AML-193 (cell line): ENCODE measurements at places on chromosomes 12 and 14.
A peak's percentile ranks its signal among the peaks of the same experiment; 100 is the strongest.

DNA sequence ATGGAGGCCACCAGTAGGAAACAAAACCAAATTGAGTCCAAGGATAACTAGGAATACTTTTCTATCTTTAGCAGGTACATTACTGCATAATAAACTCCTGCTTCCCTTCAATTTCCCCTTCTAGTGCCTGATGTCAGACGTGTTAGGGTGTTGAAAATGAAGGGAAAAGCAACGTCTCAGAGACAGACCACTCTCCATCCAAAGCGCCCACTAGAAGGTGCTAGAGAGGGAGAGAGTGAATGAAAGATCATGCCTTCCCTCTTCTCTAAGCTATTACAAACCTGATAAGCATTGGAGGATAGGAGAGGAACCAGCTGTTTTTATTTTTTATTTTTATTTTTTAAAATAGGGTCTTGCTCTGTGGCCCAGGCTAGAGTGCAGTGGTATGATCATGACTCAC, 64.1 kb downstream of the ZNF641 start:
- peak; percentile 11 for DNase-seq

- DNase-seq, result no peak
Measured at GRCh38 chr12:114682106-114682784, 1.7 kb downstream of the TBX3 start.

GRCh38 chr12:50101663-50102062, 2.1 kb upstream of the GPD1 start:
- DNase-seq, result peak; percentile 5

- DNase-seq, result no peak
Measured at GRCh38 chr14:84084056-84084630, 1445.8 kb upstream of the FLRT2 start.

DNA sequence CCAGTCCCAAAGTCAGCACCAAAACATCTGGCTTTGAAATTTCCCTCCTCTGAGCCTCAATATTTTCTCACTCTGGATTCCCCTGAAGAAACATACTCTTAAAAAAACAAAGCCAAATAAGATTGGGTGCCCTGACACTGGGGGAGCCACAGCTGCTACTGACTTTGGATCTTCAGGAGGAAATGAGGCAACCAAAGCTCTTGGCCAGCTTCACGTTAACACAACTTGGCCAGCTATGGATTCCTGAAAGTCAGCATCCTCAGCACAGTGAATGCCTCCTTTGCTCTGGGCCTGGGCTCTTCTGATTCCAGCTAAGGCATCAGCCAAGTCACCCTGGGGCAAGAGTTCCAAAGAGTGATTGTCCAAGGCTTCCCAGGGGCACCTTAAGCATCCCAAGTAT, 254.8 kb downstream of the ANO2 start:
- no peak for DNase-seq

DNA sequence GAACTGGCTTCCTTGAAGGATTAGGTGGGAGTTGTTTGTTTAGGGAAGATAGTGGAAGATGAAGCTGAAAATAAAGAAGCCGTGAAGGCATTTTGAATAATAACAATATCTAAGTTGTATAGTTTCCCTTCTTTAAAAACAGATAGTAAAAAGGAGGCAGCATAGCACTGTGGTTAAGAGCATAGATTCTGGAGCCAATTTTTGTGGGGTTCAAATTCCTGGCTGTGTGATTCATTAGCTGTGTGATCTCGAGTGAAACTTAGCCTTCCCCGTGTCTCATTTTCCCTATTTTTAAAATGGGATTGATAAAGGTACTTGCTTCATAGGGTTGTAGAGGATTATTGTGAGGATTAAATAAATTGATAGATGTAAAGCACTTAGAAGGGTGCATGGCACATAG, 104.5 kb downstream of the MYRFL start:
- no peak for DNase-seq

DNA sequence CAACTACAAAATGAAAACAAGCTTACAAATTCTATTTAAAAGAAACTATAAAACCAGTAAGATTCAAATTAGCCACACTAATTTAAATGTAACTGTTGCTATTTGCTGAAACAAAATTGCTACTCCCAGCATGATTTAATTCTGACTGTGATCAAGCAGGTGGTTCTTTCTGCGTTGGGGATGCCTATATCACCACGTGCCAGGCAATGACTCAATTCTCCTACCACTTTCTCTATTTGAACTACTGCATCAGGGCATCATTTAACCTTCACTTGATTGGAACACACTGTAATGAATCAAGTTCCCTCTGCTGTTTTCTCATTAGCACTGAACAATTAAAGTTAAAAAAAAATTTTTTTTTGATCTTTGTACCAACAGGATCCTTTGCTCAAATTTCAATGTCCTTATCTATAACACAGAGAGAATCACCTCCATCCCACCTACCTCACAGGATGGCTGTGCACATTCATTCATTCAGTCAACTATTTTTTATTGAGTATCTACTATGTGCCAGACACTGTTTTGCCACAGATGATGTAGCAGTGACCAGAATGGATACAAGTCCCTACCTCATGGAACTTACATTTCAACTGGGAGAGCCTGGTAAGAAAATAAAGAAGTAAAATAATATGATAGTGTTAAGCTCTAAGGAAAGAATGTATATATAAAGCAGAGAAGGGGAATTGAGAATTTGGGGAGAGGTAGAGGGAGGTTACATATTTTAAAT, 8.0 kb upstream of the ACTN1 start:
- DNase-seq, result no peak

DNA sequence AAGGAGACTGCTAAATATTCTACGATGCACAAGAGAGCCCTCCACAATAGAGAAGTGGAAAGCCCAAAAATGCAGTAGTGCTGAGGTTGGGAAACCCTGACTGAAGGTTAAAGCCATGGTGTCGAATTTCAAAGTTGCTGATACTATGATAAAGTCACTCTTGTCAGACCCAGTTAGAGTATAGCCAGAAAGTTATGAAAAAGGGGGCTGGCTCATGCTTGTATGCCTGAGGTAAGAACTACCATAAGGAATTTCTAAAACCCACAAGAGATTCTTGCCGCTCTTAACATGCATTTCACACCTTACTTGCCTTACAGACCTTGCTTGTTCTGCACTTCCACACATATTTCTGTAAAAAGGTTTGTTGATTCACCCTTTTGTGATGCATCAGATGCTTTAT, 184.6 kb downstream of the SLC6A15 start:
- no peak for DNase-seq

DNA sequence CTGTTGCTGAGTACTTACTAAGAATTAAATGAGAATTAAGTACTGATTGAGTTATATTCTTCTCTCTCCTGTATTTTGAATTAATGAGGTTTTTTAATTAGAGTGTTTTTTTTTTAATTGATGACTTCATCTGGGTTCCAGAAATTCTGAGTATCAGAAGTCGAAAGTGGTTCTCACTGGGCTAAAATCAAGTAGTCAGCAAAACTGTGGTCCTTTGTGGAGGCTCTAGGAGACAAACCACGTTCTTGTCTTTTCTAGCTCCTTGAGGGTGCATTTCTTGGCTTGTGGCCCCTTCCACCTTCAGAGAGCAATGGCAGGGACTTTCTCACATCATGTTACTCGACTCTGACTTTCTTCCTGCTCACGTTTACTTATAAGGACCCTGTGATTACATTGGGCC, 8.1 kb upstream of the DYRK4 start:
- DNase-seq, result no peak

GRCh38 chr12:22413592-22413991, 79.1 kb upstream of the ST8SIA1 start:
- DNase-seq, result no peak

DNA sequence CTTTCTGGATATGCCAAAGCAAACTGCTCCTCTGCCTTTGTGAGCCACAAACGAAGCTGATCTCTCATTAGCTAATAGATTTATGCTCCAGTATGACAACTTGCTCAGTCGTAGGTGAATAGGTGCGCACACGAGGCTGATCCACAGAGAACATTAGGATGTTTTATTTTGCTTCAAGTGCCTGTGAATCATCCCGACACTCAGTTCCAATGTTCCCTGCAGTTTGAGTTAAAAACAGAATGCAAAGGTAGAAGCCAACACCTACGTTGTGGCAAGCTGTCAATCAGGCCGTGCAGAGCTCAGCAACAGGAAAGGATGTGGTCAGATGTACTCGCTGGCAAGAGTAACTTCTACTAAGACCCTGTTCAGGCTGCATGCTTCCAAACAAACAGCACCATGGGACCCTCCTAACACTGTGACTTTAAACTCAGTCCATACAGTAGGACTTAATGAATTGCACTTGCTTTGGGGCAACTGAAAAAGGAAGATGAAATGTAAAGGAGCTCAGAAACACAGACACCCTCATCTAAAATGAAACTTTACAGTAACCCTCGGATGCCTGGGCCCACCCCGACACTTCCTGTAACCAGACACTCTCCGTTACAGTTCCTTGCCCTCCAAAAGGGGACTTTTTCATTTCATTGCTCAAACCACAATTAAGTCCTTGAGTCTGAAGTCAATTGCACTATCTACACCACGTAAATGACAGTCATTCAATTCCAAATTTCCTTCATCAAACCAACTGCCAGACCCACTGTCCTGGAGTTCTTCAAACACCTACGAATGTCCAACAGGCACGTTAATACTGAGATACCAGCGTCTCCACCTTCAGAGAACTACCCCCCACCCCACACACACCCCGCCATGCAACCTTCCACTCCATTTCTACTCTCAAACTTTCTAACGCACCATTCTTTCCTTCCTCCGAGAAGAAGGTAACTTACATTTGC, 1.6 kb downstream of the CCDC88C start:
- DNase-seq, result peak; percentile 44

DNA sequence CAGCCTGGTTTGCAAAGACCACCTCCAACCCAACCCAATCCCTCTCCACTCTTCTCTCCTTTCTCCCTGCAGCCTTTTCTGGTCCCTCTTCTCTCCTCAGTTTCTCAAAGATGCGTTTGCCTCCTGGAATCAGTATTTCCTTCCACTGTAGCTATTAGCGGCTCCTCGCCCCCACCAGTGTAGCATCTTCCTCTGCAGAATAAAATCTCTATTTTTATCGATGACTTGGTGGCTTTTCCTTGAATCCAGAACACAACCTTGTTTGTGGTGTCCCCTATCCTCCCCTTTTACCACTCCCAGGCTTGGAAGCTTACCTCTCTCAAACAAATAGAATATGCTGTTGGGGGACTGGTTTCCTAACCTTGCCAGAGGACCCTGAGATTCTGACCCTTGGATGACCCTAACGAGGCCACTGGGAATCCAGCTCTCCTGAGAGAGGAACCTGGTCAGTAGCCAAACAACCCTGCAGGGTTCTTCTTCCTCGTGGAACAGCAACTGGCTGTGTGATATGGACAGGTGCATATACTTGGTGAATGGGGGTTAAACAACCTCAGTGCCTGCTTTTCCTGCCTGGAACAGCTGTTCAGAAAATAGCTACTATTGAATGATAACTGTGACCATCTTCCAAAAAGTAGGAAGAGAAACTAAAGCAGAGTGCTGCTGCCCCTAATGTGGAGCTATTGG, 4.4 kb downstream of the WNT1 start:
- no peak for DNase-seq

GRCh38 chr12:19288161-19288560, 151.1 kb upstream of the AEBP2 start:
- DNase-seq, result no peak

- DNase-seq, result no peak
Measured at GRCh38 chr12:11763760-11764520, 114.5 kb downstream of the ETV6 start.

DNA sequence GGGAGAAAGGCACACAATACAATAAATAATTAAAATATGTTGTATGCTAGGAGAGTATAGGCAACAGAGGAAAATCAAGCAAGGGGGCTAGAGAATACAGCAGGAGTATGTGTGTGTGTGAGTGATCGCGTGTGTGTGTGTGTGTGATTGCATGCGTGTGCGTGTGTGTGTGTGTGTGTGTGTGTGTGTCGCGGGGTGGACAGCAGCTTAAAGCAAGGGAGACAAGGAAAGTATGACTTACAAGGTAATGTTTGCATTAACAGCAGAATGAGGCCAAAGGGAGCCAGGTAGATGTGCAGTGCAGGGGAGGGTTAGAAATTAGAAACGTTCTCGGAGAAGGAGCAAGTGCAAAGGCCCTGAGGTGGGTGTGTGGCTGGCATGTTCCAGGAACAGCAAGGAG, 57.4 kb upstream of the KCNA1 start:
- DNase-seq, result no peak

DNA sequence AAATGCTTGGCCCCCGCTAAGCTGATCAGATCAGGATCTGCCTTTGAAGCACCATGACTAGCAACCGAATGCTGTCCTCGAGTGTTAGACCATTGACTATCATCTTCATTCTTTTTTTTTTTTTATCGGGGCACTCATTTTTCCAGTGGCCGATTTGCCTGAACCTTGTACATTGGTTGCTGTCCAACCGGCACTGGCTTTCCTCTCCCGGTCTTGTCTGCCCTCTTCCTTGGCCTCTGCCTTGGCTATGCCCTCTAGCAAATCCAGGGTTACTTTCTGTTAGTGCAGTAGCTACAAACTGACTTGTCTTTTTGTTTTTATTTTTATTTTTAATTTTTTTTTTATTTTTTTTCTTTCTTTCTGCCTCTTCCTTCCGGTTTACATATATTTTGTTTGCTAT, 102.3 kb downstream of the ALG10 start:
- no peak for DNase-seq

- no peak for DNase-seq
Measured at GRCh38 chr12:90393089-90393488, 561.9 kb downstream of the CCER1 start.

GRCh38 chr14:26206640-26207039, 391.2 kb downstream of the NOVA1 start:
- DNase-seq, result no peak

DNA sequence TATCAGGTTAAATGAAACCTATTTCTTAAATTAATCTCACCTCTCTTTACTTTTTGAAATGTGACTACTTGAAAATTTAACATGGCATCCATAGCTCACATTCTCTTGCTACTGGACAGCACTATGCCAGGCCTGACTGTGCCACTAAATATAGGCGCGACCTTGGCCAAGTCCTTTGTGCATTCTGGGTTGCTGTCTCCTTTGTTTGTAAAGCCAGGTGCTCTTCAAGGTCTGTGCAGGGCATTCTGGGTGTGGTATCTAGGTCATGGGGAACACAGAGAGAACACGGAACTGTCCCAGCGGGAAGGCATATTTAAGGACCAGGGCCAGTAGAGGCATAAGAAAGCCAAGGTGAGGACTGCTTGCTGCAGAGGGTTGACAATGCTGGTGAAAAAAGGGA, 121.2 kb downstream of the ZNF664 start:
- DNase-seq, result no peak

DNA sequence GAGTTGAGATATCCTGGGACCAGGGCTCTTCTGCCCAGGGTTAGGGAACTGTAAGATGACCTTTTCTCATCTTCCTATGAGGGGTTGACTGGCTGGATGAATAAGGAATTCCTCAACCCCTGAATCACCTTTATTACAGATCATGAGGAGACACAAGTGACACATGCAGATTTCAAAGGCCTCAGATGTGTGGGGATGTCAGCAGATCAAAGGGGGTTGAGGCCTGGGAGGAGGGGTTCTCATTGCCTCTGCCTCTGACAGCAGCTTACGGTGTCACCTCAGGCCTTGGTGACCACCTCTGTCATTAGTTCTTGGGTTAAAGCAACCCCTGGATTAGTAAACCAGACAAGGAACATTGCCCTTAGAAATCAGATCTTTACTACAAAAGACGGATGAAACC, 2.1 kb upstream of the KRT72 start:
- no peak for DNase-seq

GRCh38 chr14:94548999-94549985, 11.9 kb upstream of the SERPINA4 start:
- peak; percentile 8 for DNase-seq

- DNase-seq, result no peak
Measured at GRCh38 chr12:38155020-38155395, 161.6 kb upstream of the ALG10B start.
